ENCODE measurements at places on chromosomes 12 and 14. TPM values are rescaled to one million over a fixed set of nuclear protein-coding genes. Genes with fewer than 3 reads are reported as not detected.

- DNase-seq = peak; percentile 22
Observed at GRCh38 chr12:47935184-47935583, 28.2 kb upstream of the TMEM106C start.

DNA sequence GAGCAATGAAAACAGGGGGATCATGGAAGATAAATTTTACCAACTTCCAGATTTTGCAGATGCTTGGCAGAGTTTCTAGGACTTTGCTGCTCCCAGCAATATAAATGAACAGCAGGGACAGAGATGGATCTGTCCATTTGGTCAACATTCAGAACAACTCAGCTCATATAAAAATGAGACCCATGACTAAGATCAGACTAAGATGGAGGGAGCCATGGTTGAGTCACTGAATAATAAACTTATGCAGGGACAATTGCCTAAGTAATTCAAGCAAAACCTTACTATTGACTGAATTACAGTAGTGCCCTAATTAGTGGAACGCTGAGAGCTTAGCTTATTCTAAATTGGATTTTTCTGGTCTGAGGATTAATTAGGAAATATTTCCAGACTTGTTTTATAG lies 205.1 kb downstream of the SLC5A8 start:
- no peak for DNase-seq

- DNase-seq = peak; percentile 43
Observed at GRCh38 chr14:91245029-91245428, 525 bp upstream of the GPR68 start.

HCFC2 gene
- 3.9 TPM for total RNA-seq

DNA sequence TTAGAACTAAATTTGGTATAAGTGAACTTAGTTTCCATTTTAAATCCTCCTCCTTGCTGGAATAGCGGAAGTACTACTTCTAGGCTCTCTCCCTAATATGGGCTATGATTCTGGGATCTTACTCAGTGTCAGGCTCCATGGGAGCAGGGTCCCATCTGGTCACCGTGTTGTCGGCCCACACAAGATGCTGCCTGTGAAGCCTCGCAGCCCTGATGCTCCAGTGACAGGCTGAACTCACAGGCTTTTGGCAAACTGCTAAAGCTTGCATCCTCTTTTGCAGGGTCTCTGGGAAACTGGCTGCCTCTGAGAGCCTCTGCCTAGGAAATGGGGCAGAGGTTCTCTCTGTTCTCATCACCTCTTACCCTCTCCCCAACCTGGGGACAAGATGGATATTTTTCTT lies 88.4 kb downstream of the RPAP3 start:
- DNase-seq = no peak

DIP2B gene
- total RNA-seq = 10.2 TPM

DNA sequence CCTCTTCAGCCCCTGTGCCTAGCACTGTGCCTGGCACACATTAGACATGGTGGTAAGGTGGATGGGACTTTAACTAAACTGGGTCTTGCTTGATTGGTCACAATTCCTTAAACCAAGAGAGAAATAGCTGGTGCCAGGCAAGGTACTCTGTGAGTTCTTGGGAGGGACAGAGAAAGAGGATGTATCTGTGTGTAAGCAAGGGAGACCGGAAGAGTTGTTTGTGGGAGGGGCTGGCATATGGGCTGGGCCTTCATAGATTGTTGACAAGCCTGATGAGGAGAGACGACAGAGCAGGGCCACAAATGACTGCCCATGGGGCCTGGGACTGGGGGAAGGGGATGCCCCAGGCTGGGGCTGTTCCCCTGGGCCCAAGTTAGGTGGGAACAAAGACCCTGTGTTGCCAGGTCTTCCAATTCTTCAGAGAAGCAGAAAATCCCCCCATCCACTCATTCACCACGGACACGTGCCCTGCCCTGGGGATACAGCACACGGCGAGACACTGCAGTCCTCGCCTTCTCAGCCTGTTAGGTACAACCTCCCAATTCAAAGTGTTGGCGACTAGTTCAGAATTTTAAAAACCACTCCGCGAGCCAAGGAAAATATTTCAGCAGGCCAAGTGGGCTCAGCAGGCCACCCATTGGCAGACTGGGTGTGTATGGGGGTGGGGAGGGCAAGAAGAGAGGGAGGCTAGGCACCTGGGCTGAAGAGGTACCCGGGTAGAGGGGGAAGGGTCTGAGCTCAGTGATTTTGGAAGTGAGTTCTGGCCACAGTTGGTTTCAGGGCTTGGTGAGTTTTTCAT lies 11.4 kb upstream of the CYP46A1 start:
- DNase-seq = no peak

SMCO2 gene
- not detected for total RNA-seq

DNA sequence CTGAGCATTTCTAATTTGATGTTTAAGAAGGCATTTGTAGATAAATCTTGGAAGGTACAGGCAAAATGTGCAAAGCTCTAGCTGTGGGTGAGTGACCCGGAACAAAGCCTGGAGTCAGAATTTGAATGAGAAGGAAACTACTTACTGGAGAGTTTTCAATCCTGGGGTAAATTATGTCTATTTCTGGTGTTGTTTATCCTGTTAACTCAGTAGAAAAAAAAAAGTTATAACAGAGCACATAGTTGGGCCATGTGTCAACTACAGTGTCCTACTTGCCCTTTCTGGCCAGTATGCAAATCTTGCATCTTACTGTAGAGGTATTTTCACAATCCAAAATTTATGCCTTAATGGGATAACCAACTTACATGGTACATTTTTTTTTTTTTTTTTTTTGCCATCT lies 182.3 kb downstream of the SYNE2 start:
- no peak for DNase-seq

DNA sequence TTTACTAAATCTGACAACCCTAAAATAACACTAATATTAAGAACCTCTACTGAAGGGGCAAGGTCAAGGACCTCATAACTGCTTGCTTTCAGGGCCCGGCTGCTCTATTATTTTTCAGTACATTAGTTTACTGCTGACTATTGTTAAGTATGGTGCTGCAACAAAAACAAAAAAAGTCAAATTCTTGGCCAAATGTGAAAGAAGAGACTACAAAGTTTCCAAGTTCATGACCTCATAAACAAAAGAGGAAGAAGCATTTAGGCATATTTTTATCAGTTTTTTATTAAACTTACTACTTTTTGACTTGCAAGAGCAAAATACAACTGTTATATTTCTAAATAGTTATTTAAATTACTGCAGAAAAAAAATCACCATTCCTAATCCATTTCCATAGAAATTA lies 109.8 kb upstream of the GPHB5 start:
- no peak for DNase-seq

DPY19L2 gene
- 5.5 TPM for total RNA-seq

- no peak for DNase-seq
Observed at GRCh38 chr14:93057586-93058280, 58.0 kb downstream of the ITPK1 start.

DNA sequence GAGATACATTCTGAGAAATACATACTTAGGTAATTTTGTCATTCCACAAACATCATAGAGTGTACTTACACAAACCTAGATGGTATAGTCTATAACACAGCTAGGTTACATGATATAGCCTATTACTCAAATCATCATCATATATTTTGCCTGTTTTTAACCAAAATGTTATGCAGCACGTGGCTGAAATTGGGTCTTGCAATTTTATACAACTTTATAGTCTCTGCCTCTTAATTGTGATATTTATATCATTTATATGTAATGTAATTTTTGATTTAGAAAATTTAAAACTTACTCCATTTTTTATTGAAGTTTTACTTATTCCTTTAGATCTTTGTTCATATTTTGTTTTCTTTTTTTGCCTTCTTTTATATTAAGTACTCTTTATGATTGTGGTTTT lies 350.7 kb upstream of the DCN start:
- DNase-seq = no peak

DNA sequence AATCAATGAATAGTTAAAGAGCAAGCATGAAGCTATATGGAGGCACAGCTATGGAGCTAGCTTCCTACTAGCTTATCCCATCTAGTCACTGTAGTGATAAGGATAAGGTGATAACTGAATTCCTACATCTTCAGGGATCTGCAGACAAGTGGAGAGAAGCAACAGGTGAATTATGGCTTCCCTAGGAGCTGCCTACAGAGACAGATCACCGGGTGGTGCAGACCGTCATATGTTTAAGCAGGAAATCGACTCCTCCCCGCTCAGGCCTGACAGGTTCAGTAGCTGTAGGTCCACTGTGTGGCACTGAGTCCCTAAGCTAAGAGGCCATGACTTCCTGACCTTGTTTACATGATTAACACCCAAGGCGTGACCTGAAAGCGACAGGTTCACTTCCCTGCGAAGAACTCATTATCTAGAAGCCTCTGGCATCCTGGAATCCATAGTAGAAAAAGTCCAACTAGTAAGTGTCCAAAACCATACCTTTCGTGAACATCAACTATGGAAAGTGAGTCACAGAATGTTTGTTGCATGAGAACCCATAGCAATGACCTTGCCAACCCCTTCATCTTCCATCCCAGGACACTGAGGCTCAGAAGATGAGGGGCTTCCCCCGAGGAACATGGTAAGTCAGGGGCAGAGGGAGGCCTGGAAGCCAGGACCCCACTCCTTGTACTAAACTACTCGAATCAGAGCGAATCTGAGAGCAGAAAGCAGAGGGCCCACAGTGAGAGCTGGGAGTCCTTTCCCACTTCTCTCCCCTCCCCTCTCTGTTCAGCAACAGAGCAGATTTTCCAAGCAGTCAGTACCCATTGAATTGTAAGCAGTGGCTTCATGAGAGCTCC lies 75.4 kb upstream of the CCND2 start:
- no peak for DNase-seq

- DNase-seq = no peak
Observed at GRCh38 chr14:62885451-62885850, 159.8 kb downstream of the KCNH5 start.

DNA sequence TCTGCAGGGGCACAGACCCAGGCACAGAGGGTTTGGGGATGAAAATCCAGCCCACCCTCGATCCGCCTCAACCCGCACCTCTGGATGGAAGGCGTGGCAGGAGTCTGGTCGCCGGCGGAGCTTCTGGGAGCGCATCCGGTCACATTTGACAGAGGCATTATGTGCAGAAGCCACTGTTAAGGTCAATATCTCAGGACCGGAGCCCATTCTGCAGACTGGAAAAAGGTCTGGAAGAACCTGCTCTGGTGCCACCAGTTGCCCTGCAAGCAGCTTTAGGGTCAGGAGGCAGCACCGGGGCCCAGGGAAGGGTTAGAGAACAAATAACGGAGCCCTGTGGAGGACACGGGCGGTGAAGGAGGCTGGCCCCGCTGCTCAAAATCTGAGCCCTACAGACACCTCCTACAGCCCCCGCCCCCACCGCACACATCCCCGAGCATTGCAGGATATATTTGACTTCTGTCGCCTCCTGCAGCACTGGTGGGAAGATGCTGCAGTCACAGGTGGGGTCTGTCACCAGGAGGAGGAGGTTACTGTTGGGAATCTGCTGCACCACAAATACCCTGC lies 25.1 kb upstream of the LRTM2 start:
- no peak for DNase-seq

KCNC2 gene
- not detected for total RNA-seq

RTL1 gene
- not detected for total RNA-seq

DNA sequence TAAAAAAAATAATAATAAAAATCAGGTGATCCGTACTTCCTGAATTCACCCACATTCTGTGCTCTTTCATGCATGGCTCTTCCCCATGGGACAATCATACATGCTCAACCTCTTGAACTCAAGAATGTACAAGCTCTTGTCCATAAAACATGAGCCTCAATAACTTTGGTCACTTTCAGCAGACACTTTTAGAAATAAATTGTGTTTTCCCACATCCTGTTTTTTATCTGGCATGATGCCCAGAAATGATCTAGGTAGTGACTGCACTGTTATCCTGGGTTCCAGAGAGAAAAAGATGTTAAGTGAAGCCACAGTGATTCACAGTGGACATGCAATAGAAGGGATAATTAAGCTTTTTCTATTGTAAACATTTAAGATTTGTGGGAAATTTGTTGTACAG lies 537.6 kb upstream of the TMEM132C start:
- no peak for DNase-seq

RHEBL1 gene
- 3.5 TPM for total RNA-seq

AQP5 gene
- total RNA-seq = not detected

DNA sequence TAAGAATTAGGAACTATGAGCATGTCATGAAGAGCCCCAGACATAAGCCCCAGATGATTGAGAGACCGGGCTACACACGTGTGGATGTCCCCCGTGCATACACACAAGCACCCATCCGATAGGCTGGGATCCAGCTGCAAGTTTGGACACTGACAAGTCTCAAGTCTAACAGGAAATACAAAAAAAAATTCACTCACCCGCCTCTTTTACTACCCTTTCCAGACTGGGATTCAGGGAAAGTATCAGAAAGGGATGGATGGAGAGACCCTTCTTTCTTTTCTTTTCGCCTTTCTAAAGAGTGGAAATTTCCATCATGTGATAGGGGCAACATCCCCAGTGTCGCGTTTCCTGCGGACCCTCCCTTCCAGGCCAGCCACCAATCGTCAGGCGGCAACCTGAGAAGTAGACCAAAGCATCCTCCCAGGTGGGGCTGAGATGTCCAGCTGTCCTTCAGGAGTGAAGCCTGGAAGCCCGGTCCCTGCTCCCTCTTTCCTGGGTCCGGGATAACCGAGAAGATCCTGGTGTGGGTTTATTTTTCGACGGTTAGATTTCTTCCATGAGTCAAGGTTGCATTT lies 6.4 kb upstream of the SLC38A4 start:
- no peak for DNase-seq

GALNT16 gene
- 2.7 TPM for total RNA-seq

GRCh38 chr12:106149096-106149784 lies 10.5 kb upstream of the NUAK1 start:
- DNase-seq = no peak

DNA sequence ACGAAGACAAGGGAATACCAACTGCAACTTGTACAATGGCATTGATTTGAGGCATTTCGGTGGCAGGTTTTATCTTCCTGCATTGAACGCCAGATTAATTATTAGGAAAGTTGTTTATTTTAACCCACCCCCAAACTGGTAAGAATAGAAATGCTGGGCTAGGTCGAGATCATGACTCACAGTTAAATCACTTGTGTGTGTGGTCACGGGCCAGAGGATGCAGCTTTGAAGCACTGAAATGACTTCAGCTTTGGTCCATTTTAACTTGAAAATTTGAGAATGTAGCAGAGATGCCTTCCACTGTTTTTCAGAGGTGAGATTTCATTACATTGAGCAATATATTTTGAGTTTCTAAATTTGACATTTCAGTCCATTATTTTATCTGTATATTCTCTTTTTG lies 23.6 kb upstream of the KCNH3 start:
- DNase-seq = no peak

GRCh38 chr14:105536691-105537579 lies 10.6 kb downstream of the TMEM121 start:
- no peak for DNase-seq

DNA sequence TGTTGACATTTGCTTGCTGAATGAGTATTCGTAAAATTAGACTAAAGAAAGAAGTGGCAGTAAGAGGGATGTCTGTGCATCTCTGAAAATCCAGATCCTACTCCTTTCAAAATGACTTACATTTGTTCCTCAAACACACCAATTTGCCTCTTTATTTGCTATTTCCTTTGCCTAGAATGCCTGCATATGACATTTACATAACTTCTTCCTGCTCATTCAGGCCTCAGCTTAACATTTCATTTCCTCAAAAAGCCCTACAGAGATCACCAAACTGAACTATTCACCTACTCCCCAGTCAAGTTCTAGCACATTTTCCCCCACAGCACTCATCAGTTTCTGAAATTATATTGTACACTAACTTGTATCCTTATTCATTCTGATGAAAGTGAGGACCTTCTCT lies 907.2 kb downstream of the LRFN5 start:
- DNase-seq = no peak

- no peak for DNase-seq
Observed at GRCh38 chr14:47744155-47744554, 68.8 kb upstream of the MDGA2 start.

All from G401 (cell line).